ENCODE measurements at places on chromosomes 4 and X.

GRCh38 chrX:13859724-13860123, 42.8 kb upstream of the GPM6B start:
- DNase-seq: no peak

GRCh38 chrX:131752493-131753198, 208.8 kb downstream of the OR13H1 start:
- no peak for DNase-seq

- DNase-seq: no peak
Measured at GRCh38 chr4:93646233-93646930, 182.2 kb upstream of the ATOH1 start.

DNA sequence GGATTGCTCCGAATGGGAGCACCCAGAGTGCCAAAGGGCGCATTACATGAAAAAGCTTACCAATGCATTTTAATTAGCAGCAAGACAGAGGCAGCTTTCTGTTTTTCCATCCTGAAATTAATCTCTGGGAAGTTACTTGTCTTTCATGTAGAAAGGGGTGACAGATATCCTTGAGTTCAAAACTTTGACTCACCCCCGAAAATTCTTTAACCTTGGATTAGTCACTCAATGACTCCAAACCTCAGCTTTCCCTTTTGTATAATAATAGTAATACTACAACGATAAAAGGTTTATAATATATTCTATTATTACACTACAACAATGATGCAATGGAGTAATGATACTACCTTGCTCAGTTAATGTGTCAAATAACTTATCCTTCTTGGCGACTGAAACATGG, 126.3 kb downstream of the ADAMTS3 start:
- DNase-seq: peak; percentile 45

All from GM23248 (cell line).